ENCODE measurements at places on chromosomes 12 and 14.

DNA sequence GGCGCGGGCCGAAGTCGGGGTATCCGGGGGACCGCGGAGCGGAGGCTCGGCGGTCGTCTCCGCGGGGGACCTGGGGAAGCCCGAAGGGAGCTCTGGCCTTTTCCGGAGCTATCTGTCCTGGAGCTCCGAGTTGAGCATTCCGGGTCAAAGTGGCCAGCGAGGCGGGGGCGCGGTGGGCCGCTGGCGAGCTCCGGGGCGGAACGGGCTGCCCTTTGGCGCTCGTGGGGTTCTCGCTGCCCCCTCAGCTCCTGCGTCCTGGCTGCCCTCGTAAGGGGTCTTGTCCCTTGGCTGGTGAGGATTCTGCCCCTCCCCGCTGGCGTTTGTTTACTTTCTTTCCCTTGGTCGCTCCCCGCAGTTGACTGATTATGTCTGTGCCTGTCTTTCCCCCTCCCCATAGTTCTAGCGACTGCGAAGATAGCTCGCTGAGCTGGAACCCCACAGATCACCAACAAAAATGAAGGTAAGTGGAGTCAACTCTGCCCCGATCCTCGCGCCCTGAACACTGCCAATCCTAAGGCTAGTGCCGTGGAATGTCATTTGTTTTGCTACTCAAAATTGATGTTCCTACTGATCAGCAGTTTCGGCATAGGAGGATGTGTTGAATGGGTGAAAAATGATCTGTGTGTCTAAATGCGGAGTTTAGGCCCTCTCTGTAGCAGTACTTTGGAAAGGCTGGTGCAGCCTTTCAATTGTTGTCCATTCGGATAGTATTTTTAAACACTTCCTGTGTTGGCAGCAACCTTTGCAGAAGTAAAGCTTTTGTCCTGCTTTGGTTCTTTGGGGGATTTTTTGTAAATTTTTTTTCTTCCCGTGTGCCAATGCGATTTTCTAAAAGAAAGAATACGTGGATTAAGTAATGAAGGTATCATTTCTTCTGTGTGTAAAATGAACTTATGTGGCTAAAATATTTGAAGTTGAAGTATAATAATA, 1.3 kb downstream of the ARID4A start:
- DNase-seq, result no peak

GRCh38 chr14:33655421-33655820, 295.5 kb downstream of the EGLN3 start:
- no peak for DNase-seq

- no peak for DNase-seq
Measured at GRCh38 chr12:91191513-91192111, 9.0 kb upstream of the DCN start.

DNA sequence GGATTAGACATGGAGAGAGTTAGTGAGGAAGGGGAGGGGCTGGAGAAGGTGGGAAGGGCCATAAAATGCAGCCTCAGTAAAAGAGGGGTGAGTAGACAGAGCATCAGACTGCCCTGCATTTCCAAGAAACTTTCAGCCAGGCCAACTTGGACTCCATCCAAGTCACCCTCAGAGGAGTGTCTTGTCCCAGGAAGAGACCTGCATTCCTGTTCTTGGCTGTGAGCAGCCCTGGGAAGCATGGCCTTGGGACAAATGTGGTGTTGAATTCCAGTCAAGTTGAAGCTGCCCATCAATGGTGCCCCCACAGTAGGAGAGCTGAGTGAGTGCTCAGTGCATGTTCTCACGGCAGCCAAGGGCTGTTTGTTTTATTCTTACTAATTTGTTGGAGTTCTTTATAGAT, 35.0 kb upstream of the TUNAR start:
- DNase-seq, result no peak

DNA sequence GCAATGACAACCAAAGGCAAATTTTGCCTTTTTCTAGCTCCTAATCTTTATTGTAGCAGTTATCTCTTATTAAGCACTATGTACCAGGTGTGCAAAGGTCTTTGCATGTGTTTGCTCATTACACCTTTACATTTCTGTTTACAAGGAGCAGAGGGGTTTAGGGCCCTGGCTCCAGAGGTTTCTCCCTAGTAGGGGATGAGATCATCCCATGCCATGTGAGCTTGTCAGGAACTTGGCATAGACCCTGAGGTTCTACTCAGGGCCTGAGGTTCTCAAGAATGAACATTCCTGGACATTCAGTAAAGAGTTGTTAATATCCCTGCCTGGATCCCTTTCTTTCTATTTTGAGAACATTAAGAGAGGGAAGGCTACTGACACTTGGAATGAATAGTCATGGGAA, 292.0 kb downstream of the RPAP3 start:
- no peak for DNase-seq

GRCh38 chr12:88595697-88596096, 15.4 kb upstream of the KITLG start:
- no peak for DNase-seq

DNA sequence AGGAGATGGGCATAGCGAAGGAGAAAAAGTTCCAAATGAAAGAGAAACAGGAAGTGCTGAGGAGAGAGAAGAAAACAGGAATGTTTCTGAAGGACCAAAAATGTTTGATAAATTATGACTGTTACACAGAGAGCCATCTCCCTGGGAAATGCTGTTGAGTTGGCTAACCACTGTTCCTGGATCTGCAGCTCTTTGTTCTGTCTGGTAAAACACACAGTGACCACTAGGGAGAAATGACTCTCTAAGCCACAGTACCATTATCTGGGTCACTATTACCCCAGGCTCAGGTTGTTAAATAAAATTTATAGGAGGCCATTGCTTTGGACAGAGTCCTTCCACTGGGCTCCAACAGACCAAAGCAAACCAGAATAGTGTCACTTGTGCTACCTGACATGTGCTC, 219.3 kb downstream of the CRADD start:
- no peak for DNase-seq

- DNase-seq, result no peak
Measured at GRCh38 chr14:73105050-73105449, 31.3 kb upstream of the PSEN1 start.

- DNase-seq, result no peak
Measured at GRCh38 chr12:31011336-31011735, 62.3 kb upstream of the DDX11 start.

- no peak for DNase-seq
Measured at GRCh38 chr14:27387463-27387862, 789.6 kb upstream of the NOVA1 start.

DNA sequence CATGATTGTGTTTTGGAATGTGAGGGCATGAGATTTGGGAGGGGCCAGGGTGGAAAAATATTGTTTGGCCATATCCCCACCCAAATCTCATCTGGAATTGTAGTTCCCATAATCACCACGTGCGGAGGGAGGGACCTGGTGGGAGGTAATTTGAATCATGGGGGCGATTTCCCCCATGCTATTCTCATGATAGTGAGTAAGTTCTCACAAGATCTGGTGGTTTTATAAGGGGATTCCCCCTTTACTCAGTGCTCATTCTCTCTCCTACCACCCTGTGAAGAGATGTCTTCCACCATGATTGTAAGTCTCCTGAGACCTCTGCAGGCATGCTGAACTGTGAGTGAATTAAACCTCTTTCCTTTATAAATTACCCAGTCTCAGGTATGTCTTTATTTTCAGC, 15.7 kb downstream of the OR10P1 start:
- no peak for DNase-seq

GRCh38 chr14:94047581-94047980, 21.4 kb downstream of the OTUB2 start:
- no peak for DNase-seq

DNA sequence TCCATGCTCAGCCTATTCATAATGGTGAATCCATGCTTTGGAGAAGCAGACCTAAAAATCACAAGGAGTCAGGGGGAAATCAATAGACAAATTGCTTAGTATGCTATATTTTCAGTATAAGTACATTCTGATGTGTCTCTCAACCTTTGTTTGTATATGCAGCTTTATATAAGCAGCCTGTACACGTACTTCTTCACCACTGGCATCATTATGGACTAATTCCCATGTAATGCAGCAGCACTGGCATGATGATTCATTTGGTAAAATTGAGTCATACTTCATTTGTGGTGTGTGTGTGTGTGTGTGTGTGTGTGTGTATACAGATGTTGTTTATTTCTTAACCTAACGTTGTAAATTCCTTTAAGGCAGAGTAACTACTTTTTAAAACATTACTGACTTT, 10.9 kb downstream of the DCP1B start:
- DNase-seq, result no peak

DNA sequence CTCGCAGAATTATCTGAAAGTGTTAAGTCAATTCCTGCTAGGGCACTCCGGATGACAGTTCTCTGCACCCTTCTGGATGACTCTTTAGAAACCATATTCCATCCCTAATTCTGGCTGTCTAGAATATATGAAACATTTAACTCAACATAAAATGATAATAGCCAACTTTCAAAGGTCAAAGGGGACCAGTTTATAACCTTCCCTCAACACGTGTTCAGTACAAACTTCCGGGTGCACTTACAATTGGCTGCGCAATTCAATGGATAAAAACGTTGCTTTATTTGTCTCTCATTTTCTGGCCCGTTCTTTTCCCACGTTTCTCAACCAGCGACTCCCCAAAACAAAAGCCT, 1.3 kb downstream of the SBNO1 start:
- DNase-seq, result no peak

- no peak for DNase-seq
Measured at GRCh38 chr12:125092108-125092871, 27.1 kb downstream of the AACS start.

GRCh38 chr12:75561921-75562320, 50.5 kb upstream of the KRR1 start:
- no peak for DNase-seq

- DNase-seq, result no peak
Measured at GRCh38 chr14:73712071-73712506, 2.1 kb downstream of the PNMA1 start.

DNA sequence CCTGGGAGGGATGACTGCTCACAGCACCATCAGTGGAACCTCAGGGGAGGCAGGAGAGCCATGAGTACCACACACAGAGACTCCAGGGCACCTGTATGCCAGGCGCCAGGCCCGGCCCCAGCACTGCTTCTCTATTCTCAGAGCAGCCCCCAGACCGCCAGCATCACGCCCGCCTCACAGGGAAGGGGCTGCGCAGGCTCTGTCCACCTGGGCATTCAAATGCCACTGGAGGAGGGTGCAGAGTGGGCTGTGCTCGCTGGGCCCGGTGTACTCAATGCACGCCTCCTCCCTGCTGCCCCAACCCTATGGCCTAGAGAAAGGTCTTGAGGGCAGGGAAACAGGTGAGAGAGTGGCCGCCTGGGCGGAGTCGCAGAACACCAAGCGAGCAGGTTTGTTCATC, 43.6 kb downstream of the CCDC85C start:
- DNase-seq, result no peak

- no peak for DNase-seq
Measured at GRCh38 chr12:71295953-71296352, 138.2 kb upstream of the TSPAN8 start.

GRCh38 chr12:45959025-45959424, 31.3 kb downstream of the SCAF11 start:
- no peak for DNase-seq

- DNase-seq, result no peak
Measured at GRCh38 chr12:106986135-106986534, 811 bp downstream of the MTERF2 start.

- no peak for DNase-seq
Measured at GRCh38 chr14:48390346-48390745, 714.9 kb upstream of the MDGA2 start.

- DNase-seq, result no peak
Measured at GRCh38 chr14:75626396-75626795, 34.3 kb downstream of the ERG28 start.

DNA sequence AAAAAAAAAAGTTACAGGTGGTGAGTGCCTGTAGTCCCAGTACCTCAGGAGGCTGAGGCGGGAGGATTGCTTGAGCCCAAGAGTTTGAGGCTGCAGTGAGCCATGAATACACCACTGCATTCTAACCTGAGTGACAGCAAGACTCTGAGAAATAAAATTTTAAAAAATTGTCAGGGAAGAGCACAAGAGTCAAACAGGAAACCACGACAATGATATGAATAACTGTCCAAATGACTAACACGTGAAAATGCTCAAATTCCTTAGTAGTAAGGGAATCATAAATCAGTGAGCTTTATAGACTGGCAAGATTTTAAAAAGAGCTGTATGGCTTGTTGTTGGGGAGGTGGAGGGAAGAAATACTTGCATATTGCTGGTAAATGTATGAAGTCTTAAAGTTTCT, 12.9 kb upstream of the ASPG start:
- no peak for DNase-seq

DNA sequence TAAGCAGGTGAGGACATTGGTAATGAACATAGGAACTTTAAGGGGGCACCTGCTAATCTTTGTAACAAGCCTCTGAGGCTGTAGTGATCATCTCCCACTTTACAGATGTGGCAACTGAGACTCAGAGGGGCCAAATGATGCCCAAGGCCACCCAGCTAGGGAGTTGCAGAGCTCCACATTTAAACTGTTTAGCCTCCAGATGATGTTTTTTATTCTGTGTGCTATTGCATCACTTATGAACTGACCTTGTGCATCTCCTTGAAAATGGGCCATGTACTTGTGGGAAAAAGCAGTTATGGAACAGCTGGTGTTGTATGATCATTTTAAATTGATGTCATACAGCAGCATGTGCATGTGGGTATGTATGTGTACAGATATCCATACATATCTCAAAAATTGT, 41.4 kb downstream of the TPCN1 start:
- no peak for DNase-seq

- no peak for DNase-seq
Measured at GRCh38 chr14:100305324-100306100, 732 bp downstream of the SLC25A29 start.

DNA sequence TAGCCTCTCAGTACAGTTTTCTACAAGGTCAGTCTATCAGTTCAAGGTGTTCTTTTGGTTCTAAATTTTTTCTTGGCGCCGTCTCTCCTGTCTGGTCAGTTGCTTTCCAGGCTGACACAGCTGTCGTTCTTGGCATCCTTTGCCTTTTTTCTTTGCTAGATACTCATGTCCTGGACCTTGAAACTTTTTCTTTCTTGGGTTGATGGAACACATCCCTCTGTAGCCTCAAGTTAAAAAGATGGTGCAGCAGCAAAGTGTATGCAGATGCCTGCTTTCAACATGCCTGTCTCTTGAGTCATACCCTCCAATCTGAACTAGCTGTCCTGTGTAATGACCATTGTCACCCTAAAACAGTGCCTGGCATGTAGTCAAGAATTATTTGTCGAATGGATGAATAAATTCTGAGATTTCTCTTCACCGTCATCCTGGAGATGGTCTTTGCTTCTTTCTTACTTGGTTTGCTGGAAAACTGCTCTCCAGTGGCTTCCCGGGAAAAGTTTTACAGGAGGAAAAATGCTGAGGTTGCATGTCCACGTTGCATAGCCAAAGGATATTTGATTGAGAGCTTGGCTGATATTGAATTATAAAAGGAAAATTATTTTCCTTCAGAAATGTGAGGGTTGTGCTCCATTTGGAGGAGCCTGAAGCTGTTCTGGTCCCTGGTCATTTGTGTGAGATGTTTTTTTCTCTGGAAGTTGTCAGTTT, 4.6 kb downstream of the NYNRIN start:
- DNase-seq, result no peak

- no peak for DNase-seq
Measured at GRCh38 chr12:74747305-74747704, 209.7 kb downstream of the ATXN7L3B start.
